Activated CD4-positive, alpha-beta memory T cell treated with anti-CD3 and anti-CD28 coated beads, Interleukin-2, amount 10 ng/mL, durations not matched to agents 7 days and 5 days (primary cell): ENCODE measurements at places on chromosomes 16 and 17. TPM values are rescaled to one million over a fixed set of nuclear protein-coding genes. Genes with fewer than 3 reads are reported as not detected.

DNA sequence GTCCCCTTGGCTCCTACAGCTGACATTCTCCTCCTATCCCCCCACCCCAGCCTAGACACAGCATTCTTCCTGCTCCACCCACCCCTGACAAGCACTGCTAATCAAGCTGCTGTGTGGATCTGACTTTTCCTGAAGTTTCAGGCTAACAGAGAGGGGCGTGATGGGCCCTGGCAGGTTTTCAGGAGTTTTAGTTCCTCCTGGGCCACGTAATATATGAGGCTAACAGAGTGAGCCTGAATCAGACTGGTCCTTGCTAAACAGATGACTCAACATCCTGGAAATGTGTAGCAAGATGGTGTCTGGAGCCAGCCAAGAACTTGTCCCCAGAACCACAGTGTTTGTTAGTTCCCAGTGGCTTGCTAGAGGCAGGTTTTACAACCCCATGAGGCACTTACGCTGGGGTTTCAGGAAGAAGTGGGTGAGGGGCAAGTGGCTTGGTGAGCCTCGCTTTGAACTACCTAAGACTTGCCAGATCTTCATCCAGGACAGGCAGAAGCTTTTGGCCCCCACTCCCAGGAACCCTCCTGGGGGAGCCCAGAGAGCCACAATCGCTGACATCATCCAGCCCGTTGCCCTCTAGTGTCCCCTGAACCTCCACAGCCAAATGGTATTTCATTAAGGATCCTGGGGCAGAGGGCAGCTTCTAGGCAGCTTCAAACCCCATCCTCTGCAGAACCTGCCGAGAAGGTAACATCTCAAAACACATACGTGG lies 15.9 kb downstream of the TMEM92 start:
- peak; percentile 42 for DNase-seq

GRCh38 chr16:70635336-70636016 lies 10.9 kb upstream of the IL34 start:
- DNase-seq, result no peak

DNA sequence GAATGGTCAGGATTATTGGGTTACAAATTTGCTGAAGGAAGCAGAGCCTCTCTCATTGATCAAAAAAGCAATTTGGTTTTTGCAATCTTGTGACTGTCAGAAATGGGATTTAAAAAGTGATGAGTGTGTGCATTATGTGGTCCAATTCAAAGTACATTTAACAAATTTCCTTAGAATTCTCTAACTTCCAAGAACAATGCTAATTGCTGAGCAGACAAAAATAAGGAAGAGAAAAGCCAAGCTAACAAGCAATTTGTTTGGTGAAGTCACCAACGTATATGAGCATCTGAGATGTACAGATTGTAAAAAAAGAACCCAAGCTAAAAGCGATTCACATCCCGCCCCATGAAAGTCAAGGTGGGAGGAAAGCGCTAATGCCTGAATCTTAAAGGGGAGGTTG lies 1643.9 kb downstream of the CDH8 start:
- DNase-seq, result no peak

DNA sequence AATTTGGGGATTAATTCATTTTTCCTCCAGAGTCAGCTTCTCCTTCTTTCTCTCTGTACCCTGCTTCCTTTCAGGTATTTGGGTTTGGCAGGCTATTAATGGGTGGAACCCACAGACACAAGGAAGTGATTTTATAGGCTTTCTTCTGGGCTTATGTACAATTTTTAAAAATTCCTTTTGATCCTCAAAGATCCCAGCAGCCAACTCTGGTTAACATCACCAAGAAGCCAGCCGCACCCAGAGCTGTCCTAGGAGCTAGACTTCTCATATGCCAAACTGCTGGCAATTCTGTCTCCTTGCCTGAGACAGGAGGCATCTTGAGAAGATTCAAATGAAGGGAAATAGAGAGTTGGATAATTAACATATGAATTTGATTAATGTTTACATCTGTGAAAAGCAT lies 47.2 kb upstream of the ELAC2 start:
- DNase-seq, result no peak

Gene SLC6A2
- total RNA-seq, result not detected

Gene TM4SF5
- total RNA-seq, result 0.35 TPM

Gene TGFB1I1
- total RNA-seq, result 0.25 TPM

Gene SPATA32
- 0.23 TPM for total RNA-seq
